ENCODE measurements at places on chromosomes 6 and 20. TPM values are rescaled to one million over a fixed set of nuclear protein-coding genes. Genes with fewer than 3 reads are reported as not detected.

RAD21L1 gene
- not detected for total RNA-seq

RGS17 gene
- not detected for total RNA-seq

FOXA2 gene
- not detected for total RNA-seq

SGK2 gene
- total RNA-seq: 0.23 TPM

KIF25 gene
- not detected for total RNA-seq

VSTM2L gene
- total RNA-seq: 0.09 TPM
